ENCODE measurements at places on chromosomes 2 and 18.
A peak's percentile ranks its signal among the peaks of the same experiment; 100 is the strongest.

DNA sequence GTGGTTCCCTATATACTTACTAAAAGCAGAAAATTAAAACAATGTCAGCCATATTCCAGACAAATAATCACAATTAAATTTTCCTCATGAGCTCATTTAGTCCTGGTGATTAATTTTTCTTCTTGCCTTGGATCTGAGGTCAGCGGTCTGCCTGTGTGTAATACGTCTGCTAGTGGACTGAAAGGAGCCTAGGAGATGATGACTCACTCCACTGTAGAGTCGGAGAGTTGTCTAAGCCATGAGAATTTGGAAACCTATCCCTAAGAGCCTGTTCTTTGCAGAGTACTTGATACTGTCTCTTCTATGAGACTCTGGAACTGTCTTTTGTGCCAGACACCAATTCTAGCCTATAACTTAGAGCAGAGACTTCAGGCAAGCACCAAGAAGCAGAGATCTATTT, 94.2 kb upstream of the RAB27B start:
- DNase-seq: peak; percentile 98

DNA sequence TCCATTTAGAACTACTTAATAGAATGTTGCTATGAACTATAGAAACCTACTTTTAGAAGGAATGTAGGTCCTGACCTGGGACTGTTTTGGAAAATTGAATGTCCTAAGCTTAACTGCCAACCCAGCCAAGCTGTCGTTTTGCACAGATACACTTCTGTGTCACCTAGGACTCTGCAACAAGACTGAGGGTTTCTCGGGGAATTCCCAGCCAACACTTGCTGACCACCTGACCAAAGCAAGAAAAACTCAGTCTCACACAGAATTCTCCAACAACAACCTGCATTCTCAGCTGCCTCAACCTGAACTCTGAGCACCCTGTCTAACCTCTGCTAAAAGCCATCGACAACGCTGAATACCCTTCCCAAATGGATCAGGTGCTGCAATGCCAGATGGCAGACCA, 128.2 kb downstream of the SS18 start:
- no peak for DNase-seq

DNA sequence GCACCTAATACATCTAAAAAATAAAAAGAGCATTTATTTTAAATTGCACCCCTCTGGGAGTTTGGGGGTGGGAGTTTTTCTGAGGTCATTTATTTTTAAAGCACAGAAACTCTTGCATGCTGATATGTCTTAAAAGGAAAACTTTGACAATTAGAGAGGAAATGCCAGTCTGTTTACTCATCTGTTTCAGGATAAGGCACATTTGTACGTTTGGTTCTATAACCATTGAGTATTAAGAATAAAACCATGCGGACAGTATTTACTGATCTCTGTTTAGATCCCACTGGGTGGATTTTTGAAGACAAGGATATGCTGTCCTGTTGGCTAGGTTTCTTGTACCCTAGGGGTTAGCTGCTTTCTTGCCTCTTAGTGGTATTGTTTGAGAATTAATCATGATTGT, 122.9 kb downstream of the TANC1 start:
- peak; percentile 87 for DNase-seq

- no peak for DNase-seq
Observed at GRCh38 chr2:85554980-85555612, 6.2 kb downstream of the GGCX start.

- peak; percentile 45 for DNase-seq
Observed at GRCh38 chr2:232611559-232612218, 21.7 kb upstream of the EFHD1 start.

DNA sequence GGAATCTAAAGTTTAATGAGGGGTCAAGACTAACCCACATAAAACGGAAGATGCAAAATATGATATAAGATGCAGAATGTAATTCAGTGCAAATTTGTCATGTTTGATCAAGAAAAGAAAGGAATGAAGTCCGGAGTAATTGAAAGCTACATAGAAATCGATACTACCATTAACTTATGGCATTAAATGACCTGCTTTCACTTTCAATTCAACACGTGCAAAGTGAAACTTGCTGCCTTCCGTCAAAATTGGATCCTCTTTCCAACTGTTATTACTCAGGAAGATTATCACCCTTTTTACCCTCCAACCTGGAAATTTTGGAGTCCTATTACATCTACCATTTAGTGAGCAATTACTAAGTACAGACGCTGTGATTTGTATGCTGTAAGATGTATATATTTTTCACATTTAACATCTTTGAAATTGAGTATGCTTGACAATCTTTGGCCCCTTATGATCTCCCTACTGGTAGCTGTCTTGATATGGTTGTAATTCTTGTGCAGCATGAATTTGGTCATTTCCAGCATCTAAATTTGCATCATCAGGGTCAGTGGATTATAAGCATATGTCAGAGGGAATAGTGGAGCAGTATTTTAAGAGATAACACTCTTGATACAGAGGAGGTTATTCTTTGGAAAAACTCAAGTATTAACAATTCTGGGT, 18.6 kb downstream of the UNC80 start:
- DNase-seq: no peak

GRCh38 chr18:335733-336132, 67.9 kb upstream of the THOC1 start:
- no peak for DNase-seq

GRCh38 chr2:73907840-73908452, 15.1 kb downstream of the ACTG2 start:
- DNase-seq: peak; percentile 49

DNA sequence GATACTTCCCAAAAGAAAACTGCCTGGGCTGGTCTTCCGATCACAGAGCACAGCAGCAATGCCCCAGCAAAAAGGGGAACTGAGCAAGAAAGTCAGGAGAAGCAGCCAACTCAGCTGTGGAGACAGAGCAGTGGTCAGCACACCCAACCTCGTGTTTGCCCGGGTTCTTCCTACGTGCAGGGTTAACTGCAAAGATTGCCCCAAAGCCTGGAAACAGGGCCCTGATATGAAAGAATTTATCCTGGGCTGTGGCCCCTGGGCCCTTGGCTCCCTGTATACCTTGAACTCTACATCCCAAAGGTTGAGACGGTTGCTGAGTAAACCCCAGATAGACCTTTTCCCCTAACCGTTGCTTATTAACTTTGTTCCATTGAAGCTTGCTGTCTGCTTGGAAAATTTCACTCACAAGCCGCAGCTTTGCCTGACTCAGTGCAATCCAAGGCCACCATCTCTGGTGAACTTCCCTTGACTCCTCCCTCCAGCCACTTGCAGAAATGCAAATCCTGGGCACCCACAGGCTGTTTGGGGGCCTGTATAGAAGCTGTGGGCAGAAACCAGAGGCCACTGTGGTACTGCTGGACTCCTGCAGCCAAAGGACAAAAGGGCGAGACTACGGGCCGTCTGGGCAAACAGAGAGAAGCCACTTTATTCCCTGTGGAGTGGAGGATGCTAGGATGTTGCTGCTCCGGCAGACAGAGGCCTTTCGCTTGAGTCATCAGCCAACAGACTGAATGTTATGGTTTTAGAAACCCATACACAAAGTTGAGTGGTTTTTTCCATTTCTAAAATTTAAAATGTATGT, 18.2 kb downstream of the NRP2 start:
- peak; percentile 96 for DNase-seq

DNA sequence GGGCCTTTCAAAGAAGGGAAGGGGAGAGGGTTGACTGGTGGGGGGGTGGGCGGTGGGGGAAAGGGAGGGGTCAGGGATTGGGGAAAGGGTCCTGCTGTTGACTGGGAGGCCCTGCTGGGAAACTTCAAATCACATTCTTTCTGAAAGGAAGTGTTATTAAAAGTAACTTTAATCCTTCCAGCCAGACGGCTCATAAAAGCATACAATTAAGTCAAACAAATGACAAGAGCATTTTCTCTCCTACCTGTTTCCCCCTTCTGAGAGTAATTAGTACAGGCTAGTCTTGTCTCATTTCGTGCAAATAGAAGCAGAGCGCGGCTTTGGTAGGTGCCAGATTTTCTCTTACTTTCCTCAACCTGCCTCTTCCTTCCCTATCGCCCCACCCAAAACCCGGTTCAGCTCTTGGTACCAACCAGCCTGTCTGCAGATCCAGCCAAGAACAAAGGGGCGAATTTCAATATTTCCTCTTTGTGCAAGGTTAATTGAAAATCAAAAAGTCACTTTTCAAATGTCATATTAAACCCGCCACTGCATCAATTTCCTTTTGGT, 2112.6 kb upstream of the PIK3C3 start:
- no peak for DNase-seq

GRCh38 chr2:169961911-169962310, 134.7 kb downstream of the UBR3 start:
- peak; percentile 59 for DNase-seq

GRCh38 chr2:150167711-150168110, 319.8 kb downstream of the RND3 start:
- peak; percentile 79 for DNase-seq

GRCh38 chr2:16855183-16855582, 189.5 kb upstream of the CYRIA start:
- DNase-seq: no peak

DNA sequence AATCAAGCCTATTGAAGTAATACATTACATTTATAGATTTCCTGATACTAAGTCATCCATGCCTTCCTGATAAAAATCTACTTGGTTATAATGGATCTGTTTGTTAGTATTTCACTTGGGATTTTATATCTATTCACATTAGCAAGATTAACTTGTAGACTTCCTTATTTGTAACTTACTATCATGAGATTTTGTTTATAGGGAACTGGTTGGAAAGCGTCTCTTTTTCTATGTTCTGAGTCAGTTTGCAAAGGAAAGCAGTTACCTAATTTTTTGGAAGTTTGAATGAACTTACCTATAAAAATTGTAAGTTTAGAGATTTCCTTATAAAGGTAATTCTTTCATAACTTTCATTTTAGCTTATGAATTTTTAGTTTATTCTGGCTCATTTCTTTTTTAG, 141.4 kb downstream of the SMAD7 start:
- DNase-seq: no peak

All from astrocyte (in vitro differentiated cells and primary cell).